Vein endothelial cell (primary cell): ENCODE measurements at places on chromosomes 16 and 17. TPM values are rescaled to one million over a fixed set of nuclear protein-coding genes. Genes with fewer than 3 reads are reported as not detected.

The CACNG1 gene
- total RNA-seq = not detected in 2 replicates

The STAC2 gene
- not detected in 2 replicates for total RNA-seq

The SHCBP1 gene
- 10.1 and 23.8 TPM in 2 replicates for total RNA-seq

The TVP23C gene
- 28.9 and 31.7 TPM in 2 replicates for total RNA-seq

The KLHL10 gene
- total RNA-seq = not detected in 2 replicates

The HASPIN gene
- 7.8 and 12.9 TPM in 2 replicates for total RNA-seq

The BICDL2 gene
- total RNA-seq = not detected in 2 replicates

The G6PC1 gene
- total RNA-seq = not detected in 2 replicates

The BRICD5 gene
- total RNA-seq = 0.98 and 2.1 TPM in 2 replicates

The OTOP3 gene
- total RNA-seq = not detected in 2 replicates

The KRT31 gene
- not detected in 2 replicates for total RNA-seq

The KRTAP9-1 gene
- not detected in 2 replicates for total RNA-seq

The CACNA1G gene
- total RNA-seq = not detected in 2 replicates
